Activated CD4-positive, alpha-beta T cell treated with anti-CD3 and anti-CD28 coated beads for 36 hours (primary cell): ENCODE measurements at places on chromosomes 12 and 14.

DNA sequence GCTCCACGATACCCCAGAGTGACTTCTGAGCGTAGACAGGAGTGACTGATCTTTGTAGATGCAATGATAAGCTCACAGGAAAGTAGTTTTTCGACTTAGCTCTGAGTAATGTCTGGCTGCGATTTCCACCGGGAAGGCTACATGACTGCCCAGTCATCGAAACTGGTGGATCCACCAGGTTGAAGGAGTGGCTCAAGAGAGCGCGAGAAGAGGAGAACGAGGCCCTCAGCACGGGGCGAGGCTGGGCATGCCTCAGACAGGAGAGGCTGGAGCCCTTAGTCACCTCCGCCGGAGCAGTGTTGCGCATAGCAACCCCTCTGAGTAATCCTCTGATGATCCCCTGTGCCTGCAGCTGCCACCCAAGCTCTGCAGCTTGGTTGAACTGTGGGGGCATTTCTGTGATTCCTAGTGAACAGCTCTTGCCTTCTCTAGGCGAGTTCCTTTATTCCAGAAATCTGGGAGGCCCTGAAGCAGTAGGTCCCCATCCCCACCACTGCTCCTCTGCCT is 25.6 kb downstream of the ELK3 start:
- peak; percentile 39 for DNase-seq

GRCh38 chr14:77849711-77850110 is 49.8 kb downstream of the ADCK1 start:
- DNase-seq: no peak

DNA sequence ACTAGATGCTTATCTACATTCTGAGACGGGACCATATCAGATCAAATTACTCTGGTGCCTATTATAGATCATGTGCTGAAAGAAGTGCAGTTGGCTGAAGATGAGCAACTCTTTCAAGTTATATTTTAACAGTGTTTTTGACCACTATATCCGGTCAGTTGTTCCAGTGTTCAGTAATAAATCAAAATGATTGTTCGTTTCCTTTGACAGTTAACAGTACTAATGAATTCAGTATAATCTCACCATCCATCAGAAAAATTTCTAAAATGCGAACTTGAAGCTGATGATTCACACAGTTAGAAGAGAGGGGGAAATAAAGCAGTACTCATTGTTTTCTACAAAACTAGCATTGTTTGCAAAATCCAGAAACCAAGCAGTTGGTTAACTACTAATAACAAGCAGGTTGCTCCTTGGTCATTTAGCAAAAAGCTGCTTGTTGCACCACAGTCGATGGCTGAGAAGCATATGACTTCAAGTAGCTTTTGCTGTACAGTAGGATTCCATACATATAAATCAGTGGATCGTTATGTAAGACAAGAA is 2.3 kb downstream of the RPS6KA5 start:
- DNase-seq: no peak

DNA sequence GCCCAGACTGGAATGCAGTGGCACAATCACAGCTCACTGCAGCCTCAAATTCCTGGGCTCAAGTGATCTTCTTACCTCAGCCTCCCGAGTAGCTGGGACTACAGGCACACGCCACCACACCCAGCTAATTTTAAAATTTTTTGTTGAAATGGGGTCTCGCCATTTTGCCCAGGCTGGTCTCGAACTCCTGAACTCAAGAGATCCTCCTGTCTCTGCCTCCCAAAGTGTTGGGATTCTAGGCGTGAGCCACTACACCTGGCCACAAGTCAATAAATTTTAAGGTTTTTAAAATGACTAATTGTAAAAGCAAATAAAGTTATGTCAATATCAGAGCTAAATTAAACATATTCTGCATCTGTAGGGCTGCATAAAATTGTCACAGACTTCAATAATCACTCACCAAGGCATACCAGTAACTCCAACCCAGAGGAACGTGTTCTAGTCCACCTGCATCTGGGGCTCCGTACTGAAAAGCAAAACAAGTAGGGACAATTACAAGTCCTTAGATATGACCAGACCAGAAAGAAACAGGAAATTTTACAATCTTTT is 13.9 kb downstream of the GNS start:
- DNase-seq: no peak

DNA sequence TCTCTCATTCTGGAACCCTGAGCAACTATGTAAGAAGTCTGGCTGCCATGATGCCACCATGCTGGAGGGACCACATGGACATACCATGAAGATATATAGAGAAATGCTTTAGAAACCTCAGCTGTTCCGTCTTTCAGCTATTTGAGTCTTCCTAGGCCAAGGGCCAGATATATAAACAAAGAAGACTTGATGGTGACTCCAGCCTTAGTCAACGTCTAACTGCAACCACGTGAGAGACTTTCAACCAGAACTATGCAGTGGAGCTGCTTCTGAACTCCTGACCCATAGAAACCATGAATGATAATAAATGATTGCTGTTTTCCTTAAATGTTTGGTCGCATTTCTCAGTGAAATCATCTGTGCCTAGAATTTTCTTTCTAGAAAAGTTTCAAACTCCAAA is 20.0 kb upstream of the KITLG start:
- DNase-seq: no peak

DNA sequence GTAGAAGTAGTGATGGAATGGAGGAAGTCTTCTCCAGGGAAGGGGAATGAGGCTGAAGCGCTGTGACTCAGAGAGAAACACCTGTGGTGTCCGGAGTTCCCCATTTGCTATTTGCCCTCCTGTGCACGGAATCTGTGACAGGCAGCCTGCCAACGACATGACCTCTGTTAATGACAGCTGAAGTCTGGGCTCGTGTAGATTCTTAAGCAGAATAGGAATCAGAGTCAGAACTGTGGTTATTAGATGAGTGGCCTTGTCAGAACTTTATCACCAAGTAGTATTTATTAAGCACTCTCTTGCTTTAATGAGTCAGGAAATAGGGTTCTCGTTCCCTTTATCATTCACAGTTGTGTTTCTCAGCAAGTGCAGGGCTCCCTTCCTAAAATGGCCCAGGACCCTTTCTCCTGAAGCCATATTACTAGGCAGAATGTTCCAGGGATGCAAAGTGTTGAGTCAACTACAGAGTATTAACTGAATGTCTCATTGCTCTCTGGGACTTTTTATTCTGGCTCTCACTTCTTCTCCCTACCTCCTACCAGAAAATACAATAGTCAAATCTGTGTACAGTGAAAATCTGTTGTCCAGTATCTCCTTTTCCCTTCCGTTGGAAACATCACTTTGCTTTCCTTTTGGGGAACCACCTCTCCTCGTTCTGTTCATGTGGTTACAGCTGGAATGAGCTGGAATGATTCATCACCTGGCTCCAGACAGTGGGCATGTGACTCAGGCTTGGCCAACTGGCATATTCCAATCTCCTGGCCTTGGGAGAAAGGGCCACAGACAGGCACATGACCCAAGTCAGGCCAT is 77.8 kb upstream of the MAX start:
- DNase-seq: peak; percentile 79

DNA sequence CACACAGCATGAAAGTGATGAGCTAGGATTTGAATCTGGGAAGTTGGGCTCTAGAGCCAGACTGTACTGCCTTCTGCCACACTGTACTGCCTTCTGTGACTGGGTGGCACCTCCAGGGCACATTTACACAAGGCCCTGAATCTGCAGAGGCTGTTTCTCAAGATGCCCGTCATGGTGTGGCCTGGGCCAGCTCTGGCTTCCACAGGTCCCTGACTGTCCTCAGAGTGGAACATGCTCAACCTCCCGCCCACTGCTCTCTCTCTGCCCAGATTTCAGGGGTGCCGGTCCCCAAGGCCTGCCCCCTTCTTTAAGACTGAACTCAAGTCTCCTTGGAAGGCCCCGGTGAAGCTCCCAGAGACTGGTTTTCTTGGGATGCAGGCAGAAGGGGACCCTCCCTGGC is 50.2 kb downstream of the C14orf132 start:
- DNase-seq: no peak

DNA sequence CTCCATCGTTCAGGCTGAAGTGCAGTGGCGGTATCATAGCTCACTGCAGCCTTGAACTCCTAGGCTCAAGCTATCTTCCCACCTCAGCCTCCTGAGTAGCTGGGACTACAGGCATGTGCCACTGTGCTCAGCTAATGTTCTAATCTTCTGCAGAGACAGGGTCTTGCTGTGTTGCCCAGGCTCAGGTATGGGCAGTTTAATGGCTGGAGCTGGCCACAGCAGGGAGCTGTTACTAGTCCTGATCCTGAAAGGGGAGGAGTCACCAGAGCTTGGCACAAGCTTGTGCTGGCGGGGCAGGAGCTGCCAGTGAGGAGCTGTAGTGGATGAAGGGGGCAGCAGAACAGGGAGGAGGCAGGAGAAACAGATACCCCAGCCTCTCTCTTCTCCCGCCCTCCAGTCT is 10.6 kb downstream of the TMEM120B start:
- DNase-seq: no peak

- DNase-seq: peak; percentile 87
Observed at GRCh38 chr12:118055144-118055557, 5.8 kb downstream of the WSB2 start.

GRCh38 chr14:54568821-54569595 is 2.1 kb downstream of the SAMD4A start:
- DNase-seq: no peak

GRCh38 chr14:74575507-74575906 is 36.5 kb downstream of the LTBP2 start:
- DNase-seq: no peak

- DNase-seq: no peak
Observed at GRCh38 chr12:64042911-64043310, 179.2 kb downstream of the KICS2 start.

- DNase-seq: peak; percentile 35
Observed at GRCh38 chr12:65741656-65742017, 82.6 kb upstream of the HMGA2 start.

- DNase-seq: peak; percentile 93
Observed at GRCh38 chr12:57112492-57113294, 1.5 kb upstream of the STAT6 start.

- peak; percentile 87 for DNase-seq
Observed at GRCh38 chr14:90382491-90383125, 14.2 kb upstream of the CALM1 start.

DNA sequence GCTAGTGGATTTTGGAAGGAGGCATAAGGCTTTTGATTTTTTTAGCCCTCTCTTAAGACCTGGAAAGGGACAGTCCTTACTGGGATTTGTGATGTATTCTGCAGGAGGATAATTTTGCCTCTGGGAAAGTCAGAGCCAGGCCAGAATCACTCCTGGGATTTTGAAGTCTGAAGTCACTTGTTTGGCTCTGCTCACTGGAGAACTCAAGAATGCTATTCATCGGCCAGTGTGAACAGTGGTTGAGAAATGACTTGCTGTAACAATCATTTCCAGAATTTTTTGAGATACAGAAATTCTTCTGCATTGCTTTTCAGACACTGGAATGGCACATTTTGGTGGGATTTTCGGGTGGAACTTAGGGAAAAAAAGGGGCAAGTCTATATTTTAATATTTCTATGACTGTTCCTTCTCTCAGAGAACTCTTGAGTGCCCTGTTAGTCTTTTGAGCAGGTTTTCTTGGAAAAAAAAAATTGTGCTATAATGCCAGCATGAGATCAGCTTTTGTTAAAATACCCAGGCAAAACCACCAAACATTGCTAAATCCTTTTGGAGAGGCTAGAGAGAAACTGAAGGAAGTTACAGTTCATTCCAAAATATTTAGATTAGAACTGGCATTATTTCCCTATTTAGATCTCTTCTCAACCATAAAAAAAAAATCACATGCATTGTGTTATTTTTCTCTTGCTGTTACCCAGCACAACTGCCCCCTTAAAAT is 26.1 kb upstream of the BHLHE41 start:
- DNase-seq: no peak

DNA sequence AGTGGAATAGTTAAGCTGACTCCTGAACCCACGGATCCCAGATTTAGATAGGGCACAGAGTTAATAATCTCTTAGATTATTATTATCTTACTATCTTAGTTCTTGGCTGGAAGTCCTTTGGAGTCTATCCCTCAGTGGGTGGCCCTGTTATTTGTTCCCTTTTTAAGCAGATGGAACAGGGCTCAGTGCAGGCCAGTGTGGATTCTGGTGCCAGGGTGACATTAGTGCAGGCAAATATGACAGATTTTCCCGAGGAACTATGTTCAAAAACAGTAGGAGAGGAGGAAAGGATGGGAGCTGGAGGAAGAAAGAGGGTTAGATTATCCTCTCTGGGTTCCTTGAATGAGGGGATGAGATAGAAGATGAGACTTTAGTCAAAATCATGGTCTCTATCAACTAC is 41.4 kb upstream of the CISTR start:
- DNase-seq: no peak

- DNase-seq: no peak
Observed at GRCh38 chr14:95664546-95664945, 21.7 kb upstream of the TCL1B start.

- DNase-seq: no peak
Observed at GRCh38 chr12:88955531-88955930, 375.3 kb upstream of the KITLG start.

- DNase-seq: no peak
Observed at GRCh38 chr14:90344331-90345238, 12.8 kb upstream of the NRDE2 start.

DNA sequence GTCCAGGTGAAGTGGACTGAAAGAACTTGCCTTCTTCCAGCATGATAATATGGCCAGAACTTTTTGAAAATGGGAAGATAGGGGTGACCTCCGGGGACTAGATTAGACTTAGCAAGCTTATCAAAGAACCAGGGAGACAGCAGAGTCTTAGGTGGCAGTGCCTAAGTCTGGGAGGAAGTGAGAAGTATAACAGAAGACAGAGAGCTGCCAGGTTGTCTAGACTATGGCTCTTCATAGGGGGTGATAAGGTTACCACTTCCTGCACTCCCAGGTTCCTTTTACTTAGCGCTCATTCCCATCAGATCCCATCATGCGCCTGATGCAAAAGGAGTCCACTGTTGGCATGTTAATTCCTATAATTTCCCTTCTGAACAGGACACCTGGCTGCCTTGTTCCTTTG is 69.9 kb downstream of the PLXNC1 start:
- DNase-seq: no peak

- DNase-seq: peak; percentile 9
Observed at GRCh38 chr12:28057856-28058615, 85.5 kb upstream of the PTHLH start.

- no peak for DNase-seq
Observed at GRCh38 chr14:50941151-50941550, 3.1 kb downstream of the PYGL start.

- no peak for DNase-seq
Observed at GRCh38 chr12:66960704-66961690, 282.1 kb upstream of the GRIP1 start.

- DNase-seq: peak; percentile 67
Observed at GRCh38 chr12:57627501-57628279, 5.3 kb downstream of the B4GALNT1 start.

DNA sequence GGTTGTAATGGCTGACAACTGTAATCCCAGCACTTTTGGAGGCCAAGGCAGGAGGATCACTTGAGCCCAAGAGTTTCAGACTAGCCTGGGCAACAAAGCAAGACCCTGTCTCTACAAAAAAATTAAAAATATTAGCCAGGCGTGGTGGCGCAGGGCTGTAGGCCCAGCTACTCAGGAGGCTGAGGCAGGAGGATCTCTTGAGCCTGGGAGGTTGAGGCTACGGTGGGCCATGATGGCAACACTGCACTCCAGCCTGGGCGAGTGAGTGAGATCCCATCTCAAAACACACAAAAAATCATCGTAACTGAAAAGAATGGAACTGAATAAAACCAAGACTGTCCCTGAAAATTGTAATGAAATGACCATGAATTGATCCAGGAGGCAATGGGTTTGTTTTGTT is 6.1 kb downstream of the CAMKK2 start:
- DNase-seq: no peak
